AG08396 (cell line): ENCODE measurements at places on chromosomes 7 and 10.

GRCh38 chr10:100664316-100665149 is 80.8 kb upstream of the PAX2 start:
- no peak for DNase-seq

DNA sequence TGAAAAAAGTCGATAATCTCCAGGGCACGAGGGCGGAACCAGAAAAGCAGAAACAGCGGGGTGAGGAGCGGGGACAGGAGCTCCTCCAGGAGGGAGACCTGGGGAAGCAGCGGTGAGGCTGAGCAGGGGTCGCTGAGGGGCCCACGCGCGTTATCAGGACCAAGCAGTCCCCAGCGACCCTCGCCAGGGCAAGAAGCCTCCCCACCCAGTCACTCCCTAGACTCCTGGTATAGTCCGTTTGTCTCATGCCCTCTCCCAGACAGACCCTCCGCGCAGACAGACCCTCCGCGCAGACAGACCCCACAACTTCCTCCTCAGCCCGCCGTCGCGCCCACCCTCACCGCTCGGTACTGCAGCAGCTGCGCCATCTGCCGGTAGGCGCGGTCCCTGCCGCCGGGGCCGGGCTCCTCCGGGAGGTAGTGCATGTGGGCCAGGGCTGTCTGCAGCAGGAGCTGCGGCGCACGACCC is 6.3 kb downstream of the ATG9B start:
- peak; percentile 80 for DNase-seq

DNA sequence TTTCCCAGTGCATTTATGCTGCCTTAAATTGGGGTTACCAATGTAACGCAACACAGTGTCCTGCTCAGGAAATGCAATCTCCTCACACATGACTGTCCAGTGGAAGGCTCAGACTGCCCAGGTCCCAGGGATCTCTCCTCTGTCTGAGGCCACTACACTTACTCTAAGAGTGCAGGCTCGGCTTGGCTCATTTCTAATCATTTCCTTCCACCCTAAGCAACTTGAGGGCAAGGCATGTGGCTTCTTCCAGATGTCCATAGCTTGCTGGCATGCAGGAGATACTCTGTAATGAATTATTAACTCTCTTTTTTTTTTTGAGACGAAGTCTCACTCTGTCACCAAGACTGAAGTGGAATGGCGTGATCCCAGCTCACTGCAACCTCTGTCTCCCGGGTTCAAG is 23.7 kb downstream of the PLAC9 start:
- DNase-seq = no peak

DNA sequence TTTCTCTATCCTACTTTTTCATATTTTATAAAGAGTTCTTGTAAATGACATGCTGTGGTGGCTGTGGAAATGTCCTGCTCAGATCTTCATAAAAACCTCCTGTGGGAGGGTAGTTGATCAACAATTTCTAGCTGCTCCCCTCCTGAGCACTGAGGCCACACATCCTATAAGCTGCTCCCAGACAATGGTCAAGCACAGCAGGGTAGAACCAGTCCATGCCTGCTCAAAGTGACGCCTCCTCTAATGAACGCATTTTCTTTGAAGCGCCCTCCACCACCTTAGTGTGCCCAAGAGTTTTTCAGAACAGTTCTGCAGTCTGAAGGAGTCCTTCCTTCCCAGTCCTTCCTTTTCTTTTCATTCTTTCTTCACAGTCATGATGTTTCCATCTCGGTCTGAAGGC is 298.6 kb upstream of the CACNA2D1 start:
- no peak for DNase-seq

- DNase-seq = no peak
Observed at GRCh38 chr7:50721661-50722259, 60.9 kb downstream of the GRB10 start.

- DNase-seq = peak; percentile 75
Observed at GRCh38 chr10:21399392-21400035, 126.0 kb downstream of the SKIDA1 start.

- no peak for DNase-seq
Observed at GRCh38 chr10:101566333-101567164, 21.5 kb downstream of the POLL start.

- peak; percentile 18 for DNase-seq
Observed at GRCh38 chr7:33108554-33109004, 625 bp downstream of the RP9 start.
